Hepatocyte (in vitro differentiated cells): ENCODE measurements at places on chromosomes 16 and 17. TPM values are rescaled to one million over a fixed set of nuclear protein-coding genes. Genes with fewer than 3 reads are reported as not detected.

TBC1D3H gene
- total RNA-seq: not detected in 2 replicates

GRCh38 chr17:54373970-54374369 is 526.7 kb upstream of the TOM1L1 start:
- DNase-seq: no peak

DNA sequence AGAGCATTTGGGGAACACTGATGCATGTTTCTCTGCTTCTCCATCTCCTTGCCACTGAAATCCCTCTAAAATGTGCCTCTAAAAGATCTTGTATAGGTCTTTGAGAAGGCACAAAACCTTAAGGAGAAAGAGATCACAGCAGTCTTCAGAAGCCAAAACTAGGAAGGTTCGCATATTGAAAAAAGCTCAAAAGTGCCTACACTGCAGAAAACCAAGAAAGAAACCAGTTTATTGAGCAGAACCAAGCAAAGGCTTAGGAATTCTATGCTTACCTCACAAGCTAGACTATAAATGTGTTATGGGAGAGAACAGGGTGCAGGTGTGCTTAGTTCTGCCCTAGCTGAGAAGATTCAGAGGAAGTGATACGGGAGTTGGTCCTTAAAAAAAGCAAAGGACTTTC is 16.6 kb downstream of the DGKE start:
- no peak for DNase-seq

GRCh38 chr16:87855852-87856715 is 13.2 kb downstream of the SLC7A5 start:
- DNase-seq: peak; percentile 71

DNA sequence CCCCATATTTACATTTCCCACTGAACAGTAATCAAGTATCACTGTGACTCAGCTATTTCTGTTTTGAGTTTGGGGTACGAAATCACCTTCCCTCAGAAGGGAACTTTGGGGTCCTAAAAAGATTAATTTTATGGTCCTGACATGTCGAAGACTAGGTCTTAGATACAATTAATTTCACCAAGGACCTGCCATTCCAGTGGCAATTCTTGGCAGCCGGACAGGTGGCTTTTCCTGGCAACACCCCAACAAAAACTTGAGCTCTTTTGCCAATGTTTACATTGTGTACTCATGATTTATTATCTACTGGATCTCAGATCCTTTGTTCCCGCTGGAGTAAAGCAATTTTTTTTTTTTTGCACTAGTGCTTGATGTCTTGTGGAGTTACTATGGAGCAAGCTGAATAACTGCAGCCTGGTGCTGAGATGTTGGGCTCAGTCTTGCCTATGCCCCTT is 14.4 kb downstream of the SLFN5 start:
- DNase-seq: no peak

GRCh38 chr16:58384437-58385055 is 7.7 kb upstream of the GINS3 start:
- no peak for DNase-seq

DNA sequence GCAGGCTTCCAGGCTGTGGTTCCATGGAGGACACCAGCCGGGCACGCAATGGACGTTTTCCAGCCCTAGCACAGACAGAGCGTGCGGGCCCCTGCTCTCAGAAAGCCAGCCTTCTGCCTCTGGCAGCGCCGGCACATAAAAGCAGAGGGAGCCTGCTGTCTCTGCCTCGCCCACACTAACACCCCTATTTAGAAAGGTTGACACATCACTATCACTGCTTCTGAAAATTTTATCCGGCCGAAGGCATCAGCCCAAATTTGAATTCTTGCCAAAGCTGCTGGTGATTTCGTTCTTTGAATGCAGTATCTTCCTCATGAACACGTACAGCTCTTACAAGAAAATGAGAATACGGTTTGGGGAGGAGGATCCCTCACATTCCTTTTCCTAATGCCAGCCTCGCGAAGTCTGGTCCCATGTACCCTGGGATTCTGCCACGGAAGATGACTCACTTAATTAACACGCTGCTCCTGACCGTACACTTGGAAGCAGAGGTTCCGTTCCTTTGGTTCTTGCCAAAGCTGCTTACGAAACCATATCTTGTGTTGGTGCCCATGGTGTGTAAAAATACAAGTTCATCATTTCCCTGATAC is 1.3 kb upstream of the RAB11FIP3 start:
- DNase-seq: peak; percentile 71

DNA sequence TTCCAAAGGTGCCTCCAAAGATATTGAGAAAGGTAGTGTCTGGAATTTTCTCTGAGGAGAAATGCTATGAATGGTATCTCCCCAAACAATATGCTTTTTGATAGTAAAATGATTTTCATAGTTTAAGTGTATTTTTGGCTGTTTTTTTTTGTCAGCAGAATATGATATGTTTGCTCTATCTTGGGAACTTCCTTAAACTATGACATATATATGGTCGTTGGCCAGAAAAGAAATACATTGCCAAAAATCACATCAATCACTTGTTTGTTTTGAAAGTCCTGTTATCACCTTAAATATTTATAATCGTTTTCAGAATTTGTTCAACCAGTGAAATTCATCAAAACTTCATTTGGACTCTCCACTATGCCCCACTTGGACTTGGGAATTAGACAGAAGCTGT is 816.9 kb downstream of the CDH11 start:
- no peak for DNase-seq
